ENCODE measurements at places on chromosomes 4 and X.
A peak's percentile ranks its signal among the peaks of the same experiment; 100 is the strongest.

GRCh38 chr4:24256066-24256465 is 328.3 kb downstream of the DHX15 start:
- DNase-seq, result no peak

- no peak for DNase-seq
These were observed 348.5 kb upstream of the INTU start for GRCh38 chr4:127284236-127284635.

DNA sequence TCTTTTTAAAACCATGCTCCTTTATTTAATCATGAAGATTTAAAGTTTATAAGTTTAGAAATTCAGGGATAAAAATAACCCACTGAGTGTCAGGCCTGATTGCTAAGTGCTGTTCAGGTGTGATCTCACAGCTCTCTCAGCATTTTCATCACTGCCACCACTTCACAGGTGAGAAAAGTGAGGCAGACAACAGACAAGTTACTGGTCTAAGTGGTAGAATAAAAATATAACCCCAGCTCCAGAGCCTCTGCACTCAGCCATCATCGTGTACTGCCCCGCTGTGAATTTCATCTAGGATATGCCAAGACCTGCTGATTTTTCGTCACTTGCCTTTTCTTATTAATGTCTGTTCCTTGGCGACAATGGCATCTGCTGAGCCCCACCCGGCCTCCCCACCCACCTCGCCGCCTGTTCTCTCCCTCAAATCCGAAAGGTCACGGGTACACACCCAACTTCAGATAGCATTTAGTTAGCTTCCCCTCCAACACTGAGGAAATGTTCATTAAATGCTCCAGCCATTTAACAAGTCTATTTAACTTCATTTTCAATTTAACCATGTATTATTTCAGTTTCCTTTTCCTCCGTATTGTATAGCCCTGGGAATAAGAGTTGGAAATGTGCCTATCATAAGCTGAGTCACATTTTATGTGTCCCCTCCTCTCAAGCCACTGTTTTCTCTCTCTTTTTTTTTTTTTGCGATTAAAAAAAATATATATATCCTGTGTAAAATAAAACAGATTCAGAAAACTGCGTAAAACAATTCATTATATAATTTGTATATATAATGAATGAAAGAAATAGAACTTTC is 236.5 kb downstream of the CBR4 start:
- DNase-seq, result no peak

GRCh38 chrX:118553042-118553710 is 57.6 kb downstream of the DOCK11 start:
- DNase-seq, result no peak

DNA sequence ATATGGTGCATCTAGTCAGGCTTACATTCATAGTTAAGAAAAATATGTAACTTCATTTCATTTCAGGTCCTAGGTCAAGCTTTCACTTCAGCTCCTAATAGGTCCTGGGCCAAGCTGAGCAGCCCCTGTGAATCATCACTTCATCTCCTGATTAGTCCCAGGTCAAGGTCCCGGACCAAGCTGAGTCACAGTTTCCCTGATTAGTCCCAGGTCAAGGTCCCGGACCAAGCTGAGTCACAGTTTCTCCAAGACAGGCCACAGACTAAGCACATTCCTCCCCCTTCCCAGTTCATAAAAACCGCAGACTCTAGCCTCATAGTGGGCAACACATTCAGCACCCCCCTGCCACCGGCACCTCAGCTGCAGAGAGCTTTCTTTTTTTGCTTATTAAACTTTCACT is 1331.8 kb downstream of the PCDH19 start:
- no peak for DNase-seq

DNA sequence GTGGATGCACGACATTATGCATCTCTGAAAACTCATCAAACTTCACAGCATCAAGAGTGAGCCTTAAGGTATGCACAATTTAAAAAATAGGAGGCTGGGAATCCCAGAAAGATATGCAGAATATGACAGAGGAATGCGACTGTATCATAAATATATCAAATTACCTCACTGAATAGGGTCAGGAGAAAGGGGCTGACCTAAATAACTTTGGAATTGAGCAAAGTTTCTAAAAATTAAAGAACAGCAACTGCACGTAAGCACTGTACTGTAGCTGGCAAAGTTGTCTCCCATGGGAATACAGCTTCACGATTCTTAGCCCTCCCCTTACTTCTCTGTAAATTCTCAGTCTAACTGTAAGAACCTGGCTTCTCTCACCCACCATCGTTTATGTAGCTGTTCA is 397.4 kb upstream of the ZFP42 start:
- DNase-seq, result no peak

DNA sequence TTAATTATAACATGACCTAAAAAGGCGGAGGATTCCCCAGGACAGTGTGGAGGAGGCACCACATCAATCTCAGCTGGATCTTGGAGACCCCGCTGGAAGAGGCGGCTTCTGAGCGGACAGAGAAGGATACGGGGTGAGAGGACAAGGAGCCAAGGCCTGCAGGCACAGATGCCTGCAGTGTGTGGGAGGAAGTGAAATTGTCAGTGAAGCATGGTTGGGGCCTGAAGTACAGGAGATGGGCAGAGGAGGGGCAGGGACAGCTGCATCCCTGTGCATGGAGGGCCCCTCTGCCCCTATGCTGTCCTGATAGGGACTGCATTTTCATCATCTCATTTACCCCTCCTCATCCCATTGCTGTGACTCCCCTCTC is 1.7 kb upstream of the SLC2A9 start:
- DNase-seq, result no peak

- no peak for DNase-seq
These were observed 234.2 kb upstream of the RPS6KA3 start for GRCh38 chrX:20500949-20501348.

DNA sequence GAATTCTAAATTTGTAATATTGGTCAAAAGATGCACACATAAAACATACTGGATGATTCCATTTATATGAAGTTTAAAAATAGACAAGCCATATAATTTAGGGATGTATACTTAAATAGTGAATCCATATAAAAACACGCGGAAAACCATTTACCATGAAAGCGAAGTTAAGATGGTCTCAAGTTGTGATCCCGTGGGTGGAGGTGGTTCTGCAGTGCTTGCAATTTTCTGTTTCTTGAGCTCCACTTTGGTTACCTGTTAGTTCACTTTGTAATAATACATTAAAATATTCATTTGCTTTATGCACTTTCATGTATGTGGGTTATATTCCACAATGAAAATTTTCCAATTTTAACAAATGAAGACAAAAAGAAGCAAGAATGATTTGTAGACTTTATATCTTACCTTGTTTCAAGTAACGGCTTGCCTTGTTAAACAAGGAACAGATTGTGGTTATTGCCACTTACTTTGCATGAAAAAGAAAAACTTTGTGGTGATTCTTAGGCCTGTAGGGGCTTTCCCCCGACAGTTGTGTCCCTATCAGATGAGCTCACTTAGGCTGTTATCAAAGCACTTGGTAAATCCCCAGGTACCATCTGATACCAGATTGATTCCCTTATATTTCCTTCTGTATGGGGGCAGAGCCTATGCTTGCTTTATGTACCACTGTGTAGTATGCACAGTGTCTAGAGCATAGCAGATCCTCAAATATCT is 12.2 kb downstream of the UCP1 start:
- DNase-seq, result no peak

- DNase-seq, result peak; percentile 59
These were observed 814 bp upstream of the RBM47 start for GRCh38 chr4:40630335-40631021.

- DNase-seq, result no peak
These were observed 143.4 kb downstream of the GLRA2 start for GRCh38 chrX:14672611-14673172.

- DNase-seq, result no peak
These were observed 45.7 kb upstream of the GATB start for GRCh38 chr4:151806511-151806927.

GRCh38 chr4:72744103-72744725 is 175.2 kb upstream of the ADAMTS3 start:
- no peak for DNase-seq

DNA sequence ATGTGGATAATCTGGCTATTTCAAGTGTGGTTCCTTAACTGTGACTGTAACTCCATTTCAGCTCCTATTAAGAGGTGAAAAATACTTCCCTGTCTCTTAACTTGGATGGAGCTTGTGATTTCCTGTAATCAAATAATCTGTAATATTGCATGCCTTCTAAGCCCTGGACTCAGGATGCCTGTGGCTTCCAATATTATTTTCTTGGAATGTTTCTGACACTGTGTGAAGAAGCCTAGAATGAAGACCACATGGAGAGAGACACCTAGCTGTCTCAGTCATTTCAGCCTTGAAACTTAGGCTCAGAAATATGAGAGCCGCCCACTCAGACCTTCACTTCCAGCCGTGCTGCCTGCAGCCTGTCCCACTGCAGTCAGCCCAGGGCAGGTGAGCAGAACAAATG is 544.3 kb downstream of the TRIML1 start:
- DNase-seq, result no peak

DNA sequence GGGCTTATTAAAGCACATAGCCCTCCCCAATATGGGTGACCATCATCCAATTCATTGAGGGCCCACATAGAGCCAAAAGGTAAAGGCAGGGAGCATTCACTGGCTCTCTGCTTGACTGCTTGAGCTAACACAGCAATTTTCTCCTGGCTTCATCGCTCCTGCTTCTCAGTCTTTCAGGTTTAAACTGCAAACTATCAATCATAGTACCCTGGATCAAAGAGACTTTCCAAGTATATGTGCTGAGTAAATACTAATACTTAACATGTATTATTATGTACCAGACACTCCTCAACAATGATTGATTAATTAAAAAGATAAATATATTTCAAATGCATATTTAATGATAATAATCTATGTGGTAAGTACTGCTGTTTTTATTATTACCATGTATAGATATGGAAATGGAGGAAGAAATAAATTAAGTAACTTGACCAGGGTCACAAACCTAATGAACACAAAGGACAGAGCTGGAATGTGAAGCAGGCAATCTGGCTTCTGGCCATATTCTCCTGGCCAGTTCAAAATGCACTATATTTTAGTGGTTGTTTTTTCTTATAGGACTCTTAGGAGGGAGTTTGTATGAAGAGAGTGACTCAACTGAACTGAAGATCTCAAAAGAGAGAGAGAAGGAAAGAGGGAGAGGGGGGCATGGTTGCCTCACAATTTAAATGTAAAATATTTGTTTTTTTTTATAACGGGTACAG is 1197.3 kb downstream of the TECRL start:
- no peak for DNase-seq

- DNase-seq, result no peak
These were observed 198.8 kb upstream of the BMP3 start for GRCh38 chr4:80831383-80832361.

DNA sequence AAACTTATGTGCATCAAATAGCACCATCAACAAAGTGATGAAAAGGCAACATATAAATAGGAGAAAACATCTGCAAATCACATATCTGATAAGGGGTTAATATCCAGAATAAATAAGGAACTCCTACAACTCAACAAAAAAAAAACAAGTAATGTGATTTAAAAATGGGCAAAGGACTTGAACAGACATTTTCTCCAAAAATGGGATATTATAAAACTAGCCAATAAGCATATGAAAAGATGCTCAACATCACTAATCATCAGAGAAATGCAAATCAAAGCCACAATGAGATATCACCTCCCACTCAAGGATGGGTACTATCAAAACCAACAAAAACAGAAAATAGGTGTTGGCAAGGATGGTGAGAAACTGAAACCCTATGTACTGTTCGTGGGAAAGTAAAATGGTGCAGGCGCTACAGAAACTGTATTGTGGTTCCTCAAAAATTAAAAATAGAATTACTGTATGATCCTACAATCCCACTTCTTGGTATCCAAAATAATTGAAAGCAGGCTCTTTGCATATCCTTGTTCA is 2.4 kb downstream of the DNAJB14 start:
- no peak for DNase-seq

- DNase-seq, result no peak
These were observed 162.7 kb upstream of the CPXCR1 start for GRCh38 chrX:88584283-88584682.

GRCh38 chr4:61984260-61984909 is 784.3 kb downstream of the ADGRL3 start:
- no peak for DNase-seq

DNA sequence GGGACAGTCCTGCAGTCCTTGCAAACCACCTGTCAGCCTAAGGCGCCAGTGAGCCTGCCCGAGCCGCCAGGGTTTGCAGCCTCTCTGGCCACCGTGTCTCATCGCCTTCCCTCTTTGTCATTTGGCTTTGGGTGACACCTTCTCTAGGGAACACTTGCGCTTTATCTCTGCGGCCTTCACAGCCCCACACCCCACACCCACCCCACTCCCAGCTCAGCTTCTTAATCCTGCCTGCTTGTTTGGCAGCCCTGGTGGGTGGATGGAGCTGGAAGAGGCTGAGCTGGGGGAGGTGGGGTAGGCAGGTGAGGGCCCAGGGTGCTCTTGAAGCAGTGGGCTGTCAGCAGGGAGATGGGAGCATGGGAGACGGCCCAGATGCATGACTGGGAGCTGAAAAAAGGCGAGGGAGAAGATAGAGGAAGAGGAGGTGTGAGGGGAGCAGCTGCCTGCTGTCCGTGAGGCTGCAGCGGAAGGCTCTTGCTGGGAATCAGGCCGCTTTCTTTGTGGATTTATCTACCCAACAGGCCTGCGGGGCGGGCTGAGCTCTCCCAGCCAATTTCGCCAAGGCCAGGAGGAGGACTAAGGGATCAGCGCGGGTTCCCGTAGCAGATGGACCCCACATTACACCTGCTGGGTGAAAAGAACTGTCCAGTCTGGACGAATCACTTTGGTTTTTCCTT is 97.5 kb upstream of the STOX2 start:
- no peak for DNase-seq

- no peak for DNase-seq
These were observed 980.7 kb upstream of the GRIA3 start for GRCh38 chrX:122203399-122203798.

DNA sequence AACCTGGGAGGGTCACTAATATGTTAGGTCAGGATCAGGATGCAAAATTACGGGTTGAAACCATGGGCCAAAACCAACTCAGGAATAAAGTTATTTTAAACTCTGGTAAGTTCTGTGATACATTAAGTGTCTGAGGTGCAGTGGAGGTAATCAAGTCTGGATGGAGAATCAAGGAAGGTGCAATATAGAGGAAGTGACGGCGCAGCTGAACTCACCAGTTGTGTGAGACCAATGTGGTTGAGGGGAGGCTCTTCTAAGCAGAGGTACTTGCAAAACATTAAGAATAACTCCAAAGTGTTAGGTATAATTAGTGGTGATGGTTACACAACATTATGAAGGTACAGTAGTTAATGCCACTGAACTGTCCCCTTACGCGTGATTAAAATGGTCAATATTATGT is 19.7 kb downstream of the GAB3 start:
- no peak for DNase-seq

DNA sequence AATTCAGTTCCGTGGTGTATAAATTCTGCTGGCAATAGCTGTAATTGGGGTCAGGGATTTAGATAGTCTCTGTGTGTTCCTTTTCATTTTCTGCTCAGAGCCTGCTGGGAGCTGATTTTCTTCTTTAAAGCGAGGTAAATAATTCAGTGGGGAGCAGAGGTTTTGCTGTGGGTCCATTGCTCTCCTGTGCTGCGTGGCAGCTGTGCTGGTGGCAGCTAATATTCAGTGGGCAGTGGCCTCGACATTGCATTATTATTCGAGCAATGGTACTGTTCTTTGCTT is 13.7 kb downstream of the XG start:
- no peak for DNase-seq

- DNase-seq, result no peak
These were observed 259.5 kb downstream of the RCHY1 start for GRCh38 chr4:75254745-75255144.

GRCh38 chr4:34108391-34108790 is 2135.9 kb downstream of the ARAP2 start:
- DNase-seq, result no peak

- no peak for DNase-seq
These were observed 728.6 kb downstream of the TRIML1 start for GRCh38 chr4:188867796-188868195.

All from NCI-H510A treated with DMSO at 0.1 percent for 48 hours (cell line).